Stimulated activated CD4-positive, alpha-beta T cell treated with anti-CD3 and anti-CD28 coated beads, TNF-alpha, amount 100 ng/mL, for 24 hours (primary cell): ENCODE measurements at places on chromosomes 3 and 15.

GRCh38 chr3:196471551-196471950 is 32.0 kb downstream of the RNF168 start:
- no peak for DNase-seq

DNA sequence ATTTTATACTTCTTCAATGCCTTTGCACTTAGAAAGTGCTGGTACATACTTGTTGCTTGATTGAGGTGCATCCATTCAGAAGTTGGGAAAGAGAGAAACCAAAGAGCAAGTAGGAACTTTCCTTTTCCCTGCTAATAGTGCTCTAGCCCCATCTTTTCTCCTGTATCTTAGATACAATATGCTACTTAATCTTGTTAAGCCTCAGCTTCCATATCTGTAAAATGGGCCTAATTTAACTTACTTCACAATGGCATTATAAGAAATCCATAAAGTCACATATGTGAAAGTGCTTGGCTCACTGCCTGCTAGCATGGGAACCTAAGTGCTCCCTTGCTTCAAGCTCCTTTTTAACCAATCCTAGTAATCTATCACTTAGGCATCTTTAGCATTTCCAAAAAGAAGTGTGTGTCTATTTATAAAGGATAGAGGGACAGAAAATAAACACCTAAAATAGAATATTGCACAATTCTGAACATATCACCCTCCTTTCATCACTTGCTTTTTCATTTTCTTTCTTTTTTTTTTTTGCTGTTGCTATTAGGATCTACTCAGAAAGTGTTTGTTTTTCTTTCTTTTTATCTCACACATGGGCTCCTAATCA is 28.1 kb downstream of the KCNAB1 start:
- DNase-seq: no peak

GRCh38 chr3:127535901-127536829 is 54.4 kb downstream of the TPRA1 start:
- no peak for DNase-seq

- DNase-seq: no peak
These were observed 9.3 kb downstream of the SECISBP2L start for GRCh38 chr15:49036650-49037545.

- no peak for DNase-seq
These were observed 343.2 kb upstream of the ADAMTS9 start for GRCh38 chr3:65030847-65031463.

- DNase-seq: no peak
These were observed 18.6 kb downstream of the RNU5B-1 start for GRCh38 chr15:65323071-65323511.

DNA sequence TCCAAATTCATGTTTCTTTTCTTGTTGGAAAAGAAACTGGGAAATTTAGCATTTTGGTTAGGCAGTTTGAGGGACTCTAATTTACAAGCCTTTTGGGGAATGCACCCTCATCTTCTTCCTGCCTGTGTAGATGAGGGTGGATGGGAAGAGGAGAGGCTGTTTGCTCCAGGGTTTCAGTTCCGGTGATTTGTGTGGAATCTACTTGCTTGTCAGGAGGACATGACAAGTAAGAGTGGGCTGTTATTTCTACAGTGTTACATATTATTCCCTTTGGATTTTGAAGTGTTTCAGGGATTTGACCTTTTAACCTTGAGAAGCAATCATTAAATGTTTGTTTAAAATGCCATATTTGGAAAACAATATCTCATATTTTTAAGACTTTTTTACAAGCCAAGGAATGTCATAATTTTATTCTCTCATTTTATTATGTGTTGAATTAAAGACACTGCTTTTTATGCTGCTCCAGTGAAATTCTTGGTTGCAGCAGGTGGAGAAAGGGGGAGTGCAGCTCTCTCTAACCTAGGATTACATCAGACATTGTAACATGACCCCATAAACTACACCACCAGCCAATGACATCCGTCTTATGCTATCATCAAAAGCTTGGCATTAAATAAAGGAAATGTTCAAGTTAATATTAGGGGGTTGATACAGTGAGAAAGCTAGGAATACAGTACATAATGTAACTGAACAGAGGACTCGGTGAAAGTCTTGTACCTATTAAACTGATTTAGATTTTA is 30.2 kb downstream of the PLAAT1 start:
- no peak for DNase-seq

DNA sequence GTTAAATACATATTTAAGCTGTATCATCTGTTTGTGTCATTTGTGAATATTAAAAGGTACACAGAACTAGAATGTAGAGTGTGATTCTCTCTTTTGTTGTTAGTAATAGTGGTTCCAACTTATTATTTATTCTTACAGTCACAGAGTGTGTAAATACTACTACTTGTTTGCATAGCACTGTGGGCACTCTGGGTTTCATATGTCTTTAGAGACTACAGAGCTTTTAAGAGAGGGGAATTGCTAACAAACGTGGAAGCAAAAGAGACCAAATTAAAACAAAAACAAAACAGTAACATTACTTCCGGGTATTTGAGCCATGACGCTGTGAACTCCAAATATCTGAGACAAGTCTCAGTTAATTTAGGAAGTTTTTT is 828.0 kb upstream of the DPPA4 start:
- no peak for DNase-seq

GRCh38 chr3:195542316-195542697 is 818 bp downstream of the PPP1R2 start:
- DNase-seq: no peak

- DNase-seq: no peak
These were observed 214.2 kb downstream of the ERC2 start for GRCh38 chr3:56253941-56254665.

GRCh38 chr3:55692295-55692956 is 205.3 kb upstream of the WNT5A start:
- no peak for DNase-seq

GRCh38 chr3:112013058-112013783 is 14.5 kb downstream of the TAGLN3 start:
- DNase-seq: peak; percentile 15
